AG09309 (cell line): ENCODE measurements at places on chromosomes 3 and 15.

- DNase-seq = no peak
Observed at GRCh38 chr3:160279657-160280056, 54.4 kb downstream of the C3orf80 start.

DNA sequence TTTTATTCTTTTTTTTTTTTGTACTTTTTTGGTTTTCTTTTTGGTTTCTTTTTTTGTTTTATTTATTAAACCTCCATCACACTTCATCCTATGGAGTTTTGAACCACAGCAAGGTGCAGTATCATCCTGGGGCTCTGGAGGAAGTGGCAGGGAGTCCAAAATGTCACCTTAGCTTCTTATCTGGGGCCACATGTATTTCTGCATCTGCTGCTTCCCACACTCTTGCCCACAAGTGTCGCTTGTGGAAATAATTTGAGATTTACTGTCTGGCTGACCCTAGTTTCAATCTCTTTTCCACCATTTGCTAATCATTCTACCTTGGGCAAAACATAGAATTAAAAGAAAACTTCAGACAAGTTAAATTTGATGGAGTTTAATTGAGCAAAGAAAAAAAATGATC is 6.4 kb downstream of the OPA1 start:
- DNase-seq = no peak

DNA sequence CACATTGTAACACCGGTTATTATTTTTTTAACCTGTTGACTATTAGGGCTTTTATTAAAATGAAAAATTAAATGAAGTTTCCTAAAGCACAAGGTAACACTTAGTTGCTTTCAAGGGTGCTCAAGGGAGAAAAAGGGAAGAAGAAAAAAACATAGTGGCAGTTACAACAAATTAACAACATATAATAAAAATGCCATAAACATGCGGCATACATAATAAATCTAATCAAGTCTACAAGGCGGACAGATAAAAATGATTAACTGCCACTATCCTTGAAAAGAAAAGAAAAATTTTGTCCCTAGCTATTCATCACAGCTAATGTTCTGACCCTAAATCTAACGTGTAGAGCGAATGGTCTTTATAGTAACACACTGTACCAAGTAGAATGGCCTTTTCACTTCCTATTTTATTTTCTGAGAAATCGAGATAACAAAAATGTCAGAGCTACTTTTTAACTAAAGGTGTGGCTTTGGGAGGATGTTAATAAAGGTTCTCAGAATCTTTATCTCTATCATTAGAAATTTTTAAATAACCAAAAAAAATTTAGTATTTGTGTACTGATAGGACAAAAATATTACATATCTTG is 194.9 kb downstream of the FOXP1 start:
- DNase-seq = no peak

DNA sequence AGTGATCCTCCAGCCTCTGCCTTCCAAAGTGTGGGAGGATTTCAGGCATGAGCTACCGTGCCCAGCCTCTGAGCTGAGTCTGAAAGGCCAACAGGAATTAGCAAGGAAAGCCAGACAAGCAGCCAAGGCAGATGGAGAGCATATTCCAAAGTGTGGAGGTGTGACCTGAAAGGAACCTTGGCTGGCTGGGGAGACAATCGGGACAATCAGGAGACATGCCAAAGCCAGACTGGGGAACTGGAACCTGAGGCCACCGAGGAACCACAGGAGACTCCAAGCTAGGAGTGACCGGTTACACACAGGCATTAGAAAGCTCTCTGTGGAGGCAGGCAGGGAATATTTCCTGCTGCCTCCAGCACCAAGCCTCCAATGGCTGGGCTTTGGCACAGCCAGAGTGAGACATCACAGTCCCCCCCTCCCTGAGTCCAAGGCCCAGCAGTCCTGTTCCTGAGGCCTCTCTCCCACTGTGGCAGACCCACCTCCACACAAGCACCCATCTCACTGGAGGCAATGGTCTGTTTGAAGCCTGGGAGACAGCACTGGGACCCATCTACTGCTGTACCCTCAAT is 4.5 kb upstream of the C15orf39 start:
- DNase-seq = no peak

DNA sequence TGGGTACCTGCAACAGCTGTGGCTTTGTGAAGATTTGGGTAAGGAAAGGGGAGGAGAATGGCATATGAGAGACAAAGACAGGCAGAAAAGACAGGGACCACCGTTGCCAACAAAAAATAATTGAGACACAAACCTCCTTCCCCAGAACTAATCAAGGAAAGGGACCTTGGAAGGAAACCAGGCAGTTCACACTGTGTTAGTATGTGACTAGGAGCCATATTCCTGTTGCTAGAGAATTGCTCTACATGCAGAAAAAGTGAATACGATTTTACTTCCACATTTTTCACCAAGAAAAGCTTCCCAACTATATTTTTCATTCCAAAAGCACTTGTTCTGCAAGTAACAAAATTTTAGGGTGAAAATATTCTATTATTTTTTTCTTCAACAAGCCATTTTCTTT is 393.7 kb upstream of the ADAMTS9 start:
- DNase-seq = no peak

DNA sequence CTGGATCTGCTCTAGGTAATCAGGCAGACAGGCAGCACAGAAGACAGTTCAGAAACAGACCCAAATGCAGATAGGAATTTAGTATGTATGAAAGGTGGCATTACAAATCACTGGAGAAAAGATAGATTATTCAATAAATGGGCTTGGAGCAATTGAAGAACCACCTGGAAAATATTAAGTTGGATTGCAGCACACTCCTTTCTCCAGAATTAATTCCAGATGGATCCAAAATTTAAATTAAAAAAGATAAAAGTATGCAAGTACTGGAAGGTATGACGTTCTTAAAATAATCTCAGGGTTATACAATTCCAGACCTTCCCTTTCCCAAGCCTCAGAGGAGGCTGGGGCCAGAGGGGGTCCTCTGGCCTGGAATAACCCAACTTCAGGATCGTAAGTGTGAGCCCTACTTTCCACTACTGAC is 32.5 kb downstream of the HRH1 start:
- DNase-seq = peak; percentile 81

DNA sequence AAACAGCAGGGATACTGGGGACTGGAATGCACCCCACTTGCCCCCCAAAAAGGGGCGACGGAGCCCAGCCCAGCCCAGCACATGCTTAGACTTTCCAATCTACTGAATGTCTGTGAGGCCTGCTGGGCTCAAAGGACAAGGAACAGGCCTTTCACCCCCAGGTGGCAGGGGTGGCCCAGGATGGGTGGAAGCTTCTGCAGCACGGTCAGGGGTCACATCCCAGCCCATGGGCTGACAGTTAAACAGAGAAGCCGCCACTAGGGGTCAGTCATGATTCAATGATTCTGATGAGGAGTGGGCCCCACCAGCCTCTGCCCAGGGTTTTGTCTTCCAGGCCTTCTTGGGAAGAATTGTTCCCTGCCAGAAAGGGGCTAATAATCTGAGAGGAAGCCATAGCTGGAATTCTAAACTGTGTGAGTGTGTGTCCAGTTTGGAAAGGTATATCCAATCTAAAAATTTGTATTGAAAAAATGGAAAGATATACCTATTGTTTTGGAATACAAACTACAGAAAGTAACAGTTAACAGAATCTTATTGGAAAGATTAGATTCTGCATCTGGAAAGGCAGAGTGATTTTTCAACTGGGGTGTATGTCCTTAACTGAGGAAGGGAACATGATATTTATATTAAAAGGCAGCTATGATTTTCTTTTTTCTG is 2.2 kb downstream of the CHRNB4 start:
- no peak for DNase-seq

DNA sequence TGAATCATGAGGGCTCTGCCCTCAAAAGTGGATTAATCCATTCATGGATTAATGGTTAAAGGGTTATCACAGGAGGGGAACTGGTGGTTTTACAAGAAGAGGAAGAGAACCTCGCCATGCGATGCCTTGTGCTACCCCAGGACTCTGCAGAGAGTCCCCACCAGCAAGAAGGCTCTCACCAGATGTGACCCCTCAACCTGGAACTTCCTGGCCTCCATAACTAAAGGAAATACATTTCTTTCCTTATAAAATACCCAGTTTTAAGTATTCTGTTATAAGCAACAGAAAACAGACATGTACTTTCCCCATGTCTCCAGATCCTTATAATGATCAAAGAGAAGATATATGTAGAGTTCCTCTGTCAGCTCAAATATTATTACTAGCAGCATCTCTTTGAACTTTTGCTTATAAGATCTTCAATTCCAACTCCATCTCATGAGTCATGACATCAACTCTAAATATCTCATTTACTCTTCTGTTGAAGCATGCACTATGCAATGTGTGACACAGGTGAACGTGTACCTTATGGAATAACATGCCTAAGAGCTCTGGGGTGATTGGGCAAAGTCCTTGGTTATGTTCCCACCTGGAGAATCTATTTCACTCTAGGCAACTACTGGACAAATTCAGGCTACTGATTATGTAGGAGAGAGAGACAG is 37.5 kb upstream of the ZBTB38 start:
- no peak for DNase-seq

GRCh38 chr3:148923592-148923991 is 58.5 kb downstream of the CPA3 start:
- no peak for DNase-seq

DNA sequence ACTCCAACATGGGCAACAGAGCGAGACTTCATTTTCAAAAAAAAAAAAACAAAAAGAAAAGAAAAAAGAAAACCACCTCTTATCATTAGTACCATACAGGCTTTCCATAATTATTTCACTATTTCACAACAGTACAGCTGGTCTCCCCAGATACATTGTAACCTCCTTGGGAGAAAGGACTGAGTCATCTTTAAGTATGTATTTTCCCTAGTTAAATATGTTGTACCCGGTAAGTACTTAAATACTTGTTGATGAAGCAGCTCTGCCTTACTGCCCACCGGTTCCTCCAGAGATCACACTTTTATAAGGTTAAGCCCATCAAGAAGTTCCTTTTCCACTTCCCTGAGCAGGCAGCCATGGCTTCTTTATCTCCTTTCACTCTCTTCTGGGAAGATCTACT is 789.5 kb upstream of the CFAP20DC start:
- peak; percentile 49 for DNase-seq

DNA sequence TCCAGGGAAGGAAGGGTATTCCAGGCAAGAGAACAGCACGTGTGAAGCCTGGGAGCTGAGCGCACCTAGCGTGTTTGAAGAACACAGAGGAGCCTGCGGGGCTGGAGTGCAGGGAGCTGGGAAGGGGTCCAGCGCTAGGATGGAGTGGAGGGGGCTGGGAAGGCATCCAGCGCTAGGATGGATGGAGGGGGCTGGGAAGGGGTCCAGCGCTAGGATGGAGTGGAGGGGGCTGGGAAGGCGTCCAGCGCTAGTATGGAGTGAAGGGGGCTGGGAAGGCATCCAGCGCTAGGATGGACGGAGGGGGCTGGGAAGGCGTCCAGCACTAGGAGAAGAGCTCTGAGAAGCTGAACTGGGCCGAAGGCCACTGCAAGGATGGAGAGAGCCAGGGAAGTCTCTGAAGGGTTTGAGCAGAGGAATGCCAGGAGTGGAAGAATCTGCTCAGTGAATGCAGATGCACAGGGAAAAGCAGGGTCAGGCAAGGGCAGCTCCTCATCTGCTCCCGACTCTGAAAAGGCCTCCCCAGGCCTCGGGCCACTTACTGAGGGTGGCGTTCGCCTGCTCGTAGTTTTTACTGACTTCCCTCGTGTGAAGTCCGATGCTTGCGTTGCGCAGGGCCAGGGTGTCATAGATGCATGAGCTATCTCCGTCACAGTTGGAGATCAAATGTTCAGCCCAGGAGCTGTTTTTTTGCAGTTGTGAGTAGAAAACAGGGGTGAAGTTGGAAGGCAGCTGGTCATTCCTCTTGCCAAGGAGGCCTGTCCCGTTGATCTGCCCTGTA is 39.8 kb downstream of the MUC20 start:
- DNase-seq = no peak

GRCh38 chr3:62479326-62479725 is 106.0 kb upstream of the FEZF2 start:
- DNase-seq = no peak

DNA sequence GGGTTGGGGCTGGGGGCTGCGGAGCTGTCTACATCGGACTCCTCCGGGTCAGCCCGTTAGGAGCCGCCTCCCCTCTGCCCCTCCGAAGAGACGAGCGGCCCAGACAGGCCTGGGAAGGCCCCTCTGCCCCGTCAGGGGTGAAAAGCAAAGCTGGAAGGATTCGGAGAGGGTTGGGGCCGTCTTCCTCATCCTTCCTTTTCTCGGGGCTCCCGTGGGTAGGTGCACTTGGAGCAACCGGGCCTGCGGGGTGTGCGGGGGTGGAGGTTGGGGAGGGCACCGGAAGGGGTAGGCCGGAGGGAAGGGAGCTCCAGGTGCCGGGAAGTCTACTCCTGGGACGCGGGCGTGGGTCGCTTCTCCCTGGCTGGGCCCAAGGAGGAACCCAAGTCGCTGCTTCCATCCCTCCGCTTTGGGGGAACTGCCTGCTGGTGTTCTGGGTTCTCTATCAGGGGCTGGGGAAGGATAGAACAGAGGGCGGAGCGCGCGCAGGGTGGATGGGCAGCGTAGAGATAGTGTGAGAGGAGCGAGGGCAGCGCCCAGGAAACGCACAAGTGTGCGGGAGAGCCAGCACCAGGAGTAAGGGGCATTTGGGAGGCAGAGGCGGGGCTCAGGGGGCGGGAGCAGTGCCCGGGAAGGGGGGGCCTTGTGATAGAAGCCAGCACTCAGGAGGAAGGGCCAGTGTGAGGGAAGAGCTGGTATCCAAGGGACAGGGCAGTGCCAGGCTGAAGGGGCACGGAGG is 590 bp downstream of the POLR2H start:
- DNase-seq = no peak

DNA sequence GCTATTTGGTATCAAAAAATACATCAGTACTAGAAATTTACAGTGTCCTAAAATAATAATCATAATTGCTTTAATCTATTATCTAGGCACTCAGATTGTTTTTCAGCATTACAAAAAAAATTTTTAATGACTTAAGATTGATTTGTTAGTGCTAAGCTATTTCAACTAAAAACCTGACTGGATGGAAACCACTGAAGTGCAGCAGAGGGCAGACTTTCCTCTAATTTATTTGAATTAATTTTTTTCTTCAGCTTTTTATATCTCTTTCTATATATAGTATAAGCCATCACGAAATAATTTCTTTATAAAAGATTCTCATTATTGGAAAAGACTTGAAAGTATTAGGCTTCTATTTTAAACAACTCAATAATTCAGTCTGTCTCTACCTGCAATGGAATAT is 131.4 kb downstream of the IQCH start:
- no peak for DNase-seq

- DNase-seq = no peak
Observed at GRCh38 chr3:106420628-106421027, 551.8 kb upstream of the CBLB start.

DNA sequence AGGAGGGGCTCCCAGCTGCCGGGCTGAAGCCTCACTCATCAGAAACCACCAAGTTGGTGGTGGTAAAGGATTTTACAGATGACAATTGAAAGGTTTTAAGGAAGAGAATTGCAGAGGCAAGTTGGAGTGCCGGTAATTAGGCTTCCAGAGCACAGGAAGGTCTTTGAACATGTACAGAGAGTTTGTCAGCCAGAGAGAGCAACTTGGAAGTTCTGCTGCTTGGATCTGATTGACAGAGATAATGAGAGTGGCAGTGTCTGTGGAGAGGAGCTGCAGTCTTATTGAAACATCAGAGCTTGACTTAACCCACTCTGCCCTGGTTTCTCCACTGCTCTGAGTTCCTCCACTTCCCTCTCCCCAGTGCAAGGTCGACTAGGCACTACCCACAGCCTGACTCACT is 448.6 kb downstream of the EPHB1 start:
- no peak for DNase-seq

- DNase-seq = peak; percentile 98
Observed at GRCh38 chr3:129485721-129486663, 42.4 kb upstream of the RHO start.

- DNase-seq = no peak
Observed at GRCh38 chr3:194322678-194323211, 28.4 kb downstream of the CPN2 start.

- no peak for DNase-seq
Observed at GRCh38 chr3:140617135-140617534, 60.7 kb upstream of the TRIM42 start.
